ENCODE measurements at places on chromosomes 12 and 14.

DNA sequence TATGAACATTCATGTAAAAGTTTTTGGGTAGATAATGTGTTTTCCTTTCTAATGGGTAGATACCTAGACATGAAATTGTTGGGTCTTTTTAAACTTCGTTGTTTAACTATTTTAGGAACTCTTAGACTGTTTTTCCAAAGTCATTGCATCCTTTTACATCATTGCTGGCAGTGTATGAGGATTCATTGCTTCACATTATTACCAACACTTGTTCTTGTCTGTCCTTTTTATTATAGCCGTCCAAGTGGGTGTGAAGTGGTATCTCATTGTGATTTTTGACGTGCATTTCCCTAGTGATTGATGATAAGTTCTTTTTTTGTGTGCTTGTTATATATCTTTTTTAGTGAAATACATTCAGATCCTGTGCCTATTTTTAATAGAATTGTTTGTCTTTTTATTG lies 39.4 kb downstream of the USP15 start:
- DNase-seq: no peak

- DNase-seq: no peak
These were observed 41.4 kb downstream of the C14orf132 start for GRCh38 chr14:96080571-96080970.

DNA sequence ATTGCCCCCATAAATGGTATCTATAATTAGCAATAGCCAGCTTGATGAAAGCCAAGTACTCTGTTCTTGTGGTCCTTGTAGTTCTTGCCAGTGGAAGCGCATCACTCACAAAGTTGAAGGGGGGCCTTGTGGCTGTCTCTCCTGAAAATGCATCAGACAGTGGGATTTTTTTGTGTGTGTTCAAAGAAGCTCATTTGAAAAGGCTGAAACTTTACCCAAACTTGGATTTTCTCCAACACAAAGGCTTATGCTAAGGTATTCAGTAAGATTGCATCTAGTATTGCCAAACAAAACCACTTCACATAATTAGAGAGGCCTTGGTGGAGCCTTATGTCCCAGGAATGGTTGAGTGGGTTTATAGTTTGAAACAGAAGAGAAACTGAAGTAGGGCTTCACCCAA lies 216.7 kb upstream of the TMTC1 start:
- peak; percentile 11 for DNase-seq

GRCh38 chr14:64401949-64402348 lies 13.8 kb downstream of the MTHFD1 start:
- DNase-seq: no peak

DNA sequence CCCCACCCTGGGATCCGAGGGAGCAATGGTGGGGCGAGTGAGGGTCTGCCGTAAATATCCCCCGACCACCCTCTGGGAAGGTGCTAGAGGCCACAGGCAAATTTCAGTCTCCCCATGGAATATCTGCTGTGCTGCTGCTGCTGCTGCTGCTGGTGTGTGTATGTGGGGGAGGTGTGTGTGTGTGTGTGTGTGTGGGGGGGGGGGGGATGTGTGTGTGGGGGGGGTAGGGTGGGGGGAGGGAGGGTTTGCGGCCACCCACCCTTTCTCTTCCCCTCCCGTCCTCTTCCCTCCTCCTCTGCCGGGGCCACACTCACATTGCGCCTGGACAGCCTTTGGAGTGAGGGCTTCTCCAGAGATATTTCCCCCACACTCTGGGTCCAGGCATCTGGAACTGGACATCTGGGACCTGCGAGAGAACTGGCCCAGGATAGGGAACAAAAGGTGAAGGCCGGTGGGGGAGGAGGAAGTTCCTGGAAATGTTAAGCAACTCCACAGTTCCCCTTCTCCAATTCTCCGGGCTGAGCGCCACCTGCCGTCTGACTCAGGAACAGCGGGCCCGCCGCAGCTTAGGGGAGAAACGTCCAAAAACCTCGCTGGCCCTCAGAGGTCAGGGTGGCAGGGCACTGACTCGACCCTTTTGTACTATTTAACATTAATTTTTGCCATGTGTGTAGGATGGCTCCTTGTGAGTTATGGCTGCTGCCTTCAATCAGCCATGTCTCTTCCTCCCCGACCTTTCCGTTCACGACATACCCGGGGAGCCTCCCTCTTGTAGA lies at the start of gene C1RL:
Gene C1RL (minus strand): TSS at position 419 of the 776 bp plus-strand sequence. CDS start 34 bp downstream, at position 385.
- DNase-seq: peak; percentile 94

GRCh38 chr12:1189163-1189562 lies 198.1 kb downstream of the ERC1 start:
- no peak for DNase-seq

GRCh38 chr12:106018286-106018685 lies 120.5 kb downstream of the NUAK1 start:
- DNase-seq: no peak

DNA sequence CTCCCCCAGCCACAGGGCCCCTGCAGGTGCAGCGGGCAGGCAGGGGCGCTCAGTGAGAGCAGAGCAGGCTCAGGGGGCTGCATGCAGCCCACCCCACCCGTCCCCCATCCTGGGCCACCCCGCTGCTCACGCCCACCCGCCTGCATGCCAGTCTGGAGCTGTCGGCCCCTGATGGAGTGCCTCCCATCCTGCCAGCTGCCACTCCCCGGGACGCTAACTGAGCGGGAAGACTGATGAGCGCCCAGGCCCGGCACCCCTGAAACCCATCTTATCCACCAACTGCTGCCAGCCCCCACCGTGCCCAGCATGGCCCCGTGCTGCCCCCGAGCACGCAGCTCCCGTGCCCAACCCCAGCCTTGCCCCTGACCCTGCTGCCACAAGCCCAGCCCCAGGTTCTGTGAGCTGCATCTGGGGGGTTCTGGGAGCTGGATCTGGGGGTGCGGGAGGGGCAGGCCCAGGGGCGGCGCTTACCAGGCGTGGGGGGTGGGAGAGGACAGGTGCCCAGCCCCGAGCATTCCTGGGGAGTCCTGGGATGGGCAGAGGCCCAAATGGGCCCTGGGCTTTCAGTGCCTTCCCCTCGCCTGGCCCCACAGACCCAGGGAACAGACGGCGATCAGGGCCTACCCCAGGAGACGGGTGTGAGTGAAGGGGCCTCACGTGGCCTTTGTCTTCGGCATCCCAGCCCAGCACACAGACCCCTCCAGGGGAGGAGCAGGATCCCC lies 13.3 kb downstream of the AKT1 start:
- DNase-seq: no peak

GRCh38 chr12:84508851-84509260 lies 403.7 kb downstream of the SLC6A15 start:
- no peak for DNase-seq

DNA sequence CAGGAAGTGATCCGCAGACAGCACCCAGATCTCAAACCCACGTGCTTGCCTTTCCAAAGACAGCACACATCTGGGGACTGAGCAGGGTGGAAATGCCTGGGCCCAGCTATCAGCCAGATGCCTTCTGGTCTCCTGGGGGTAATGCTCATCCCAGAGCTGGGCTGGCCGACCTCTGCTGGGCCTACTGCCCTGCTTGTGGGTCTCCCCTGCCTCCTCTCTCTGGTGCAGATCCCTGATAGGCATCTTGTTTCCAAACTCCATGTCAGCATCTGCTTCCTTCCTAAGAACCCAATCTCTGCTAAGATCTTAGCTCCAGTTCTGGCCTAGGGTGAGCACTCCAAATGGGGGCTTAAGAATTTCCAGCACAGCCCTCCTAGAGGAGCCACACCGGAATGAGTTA lies 1043.0 kb downstream of the VRK1 start:
- DNase-seq: no peak

DNA sequence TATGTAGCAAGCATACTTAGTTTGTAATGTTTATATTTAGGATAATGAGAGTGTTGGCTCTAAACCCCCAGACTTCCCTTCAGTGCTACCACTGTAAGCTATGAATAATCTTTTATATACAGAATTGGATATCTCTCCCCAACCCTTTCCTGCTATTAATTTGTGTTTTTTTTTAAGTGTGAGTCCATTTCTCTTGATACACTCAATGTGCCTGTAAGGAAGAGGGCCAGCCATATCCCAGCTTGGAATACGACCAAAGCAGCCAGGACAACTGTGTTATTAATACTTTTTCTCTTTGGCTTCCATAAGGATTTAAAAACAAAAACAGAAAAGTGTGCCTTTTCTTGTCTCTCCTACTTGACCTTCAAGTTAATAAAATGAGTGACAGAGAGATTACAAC lies 116.7 kb downstream of the SNAPC1 start:
- DNase-seq: no peak

DNA sequence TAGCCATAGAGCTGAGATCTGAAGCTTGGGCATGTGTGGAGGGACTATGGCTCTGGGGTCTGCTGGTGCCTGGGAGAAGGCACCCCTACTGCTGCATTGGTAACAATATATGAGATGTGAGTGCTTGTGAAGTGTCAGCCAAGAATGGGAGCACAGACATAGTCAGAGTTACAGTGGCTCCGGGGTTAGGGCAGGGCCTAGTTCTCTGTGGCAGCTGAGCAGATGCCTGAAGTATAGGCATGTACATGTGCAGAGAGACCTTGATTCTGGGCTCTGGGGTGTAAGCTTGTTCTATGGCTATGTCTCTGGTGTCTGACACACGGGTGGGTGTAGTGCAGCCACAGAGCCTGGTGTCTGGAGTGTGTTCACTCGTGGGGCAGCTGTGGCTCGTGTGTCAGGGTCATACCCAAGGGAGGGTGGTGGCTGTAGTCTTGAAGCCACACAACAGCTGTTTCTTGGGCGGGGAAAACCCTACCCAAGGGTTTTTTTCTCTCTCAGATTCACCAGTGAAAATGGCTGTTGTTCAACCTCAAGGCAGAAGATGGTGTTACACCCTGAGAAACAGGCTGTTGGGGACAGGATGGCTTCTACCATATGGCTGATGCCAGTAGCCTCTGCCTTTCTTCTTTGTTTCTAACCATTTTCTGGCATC lies 11.9 kb upstream of the TCL1A start:
- no peak for DNase-seq

DNA sequence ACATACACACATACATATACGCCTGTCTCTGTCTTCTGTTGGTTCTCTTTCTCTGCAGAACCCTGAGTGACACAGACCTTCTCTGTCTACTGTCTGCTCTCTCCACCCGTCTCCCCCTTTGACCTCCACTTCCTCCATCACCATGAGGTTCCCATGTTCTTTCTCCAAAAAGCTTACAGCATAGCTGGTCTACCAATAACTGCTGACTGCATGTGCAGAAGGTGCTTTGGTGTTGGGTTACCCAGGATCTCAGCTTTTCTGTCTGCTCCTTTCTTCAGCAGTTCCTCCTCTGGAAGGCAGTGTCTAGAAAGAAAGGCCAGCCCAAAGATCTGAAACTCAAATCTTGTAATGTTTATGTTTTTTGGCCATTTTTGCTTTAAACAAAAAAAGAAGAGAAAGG lies 125.6 kb downstream of the SMOC1 start:
- DNase-seq: no peak

- DNase-seq: no peak
These were observed 13.3 kb downstream of the OS9 start for GRCh38 chr12:57707250-57707649.

- peak; percentile 7 for DNase-seq
These were observed at the start of the genes FOXA1 and TTC6 for GRCh38 chr14:37594971-37595808. TSS of gene FOXA1 (minus strand) at chr14:37595249. CDS start at chr14:37594972, 277 bp downstream. TSS of gene TTC6 (plus strand) at chr14:37595629. CDS start at chr14:37622065, 26,436 bp downstream.

DNA sequence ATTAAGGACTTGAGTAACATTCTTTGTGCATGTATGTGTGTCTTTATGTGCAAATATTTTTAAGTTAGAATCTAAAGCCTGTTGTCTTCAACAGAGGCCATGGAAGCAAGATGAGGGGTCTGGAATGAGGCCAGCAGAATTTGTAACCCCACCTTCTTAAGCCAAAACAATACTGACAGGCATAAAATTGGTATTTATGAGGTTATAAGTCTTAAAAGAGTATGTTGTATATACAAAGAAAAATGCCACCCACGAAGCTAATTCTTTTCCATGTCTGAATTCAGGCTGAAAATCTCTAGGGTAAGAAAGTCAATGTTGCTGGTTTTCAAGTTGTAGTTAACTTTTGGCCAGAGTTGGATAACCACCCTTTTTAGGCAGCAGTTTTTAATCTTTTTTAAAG lies 86.2 kb upstream of the TMTC1 start:
- no peak for DNase-seq

- DNase-seq: no peak
These were observed 95.1 kb downstream of the DIO2 start for GRCh38 chr14:80116157-80116556.

- DNase-seq: peak; percentile 33
These were observed 12.2 kb downstream of the TEP1 start for GRCh38 chr14:20400965-20401593.

DNA sequence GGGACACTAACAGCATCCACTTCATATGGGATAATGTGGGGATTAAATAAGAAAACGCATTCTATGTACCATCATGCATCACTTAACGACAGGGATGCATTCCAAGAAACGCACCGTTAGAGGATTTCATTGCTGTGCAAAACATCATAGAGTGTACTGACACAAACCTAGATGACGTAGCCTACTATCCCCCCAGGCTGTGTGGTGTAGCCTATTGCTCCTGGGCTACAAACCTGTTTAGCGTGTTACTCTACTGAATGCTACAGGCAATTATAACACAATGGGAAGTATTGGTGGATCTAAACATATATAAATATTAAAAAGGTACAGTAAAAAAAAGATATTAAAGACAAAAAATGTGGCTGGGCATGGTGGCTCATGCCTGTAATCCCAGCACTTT lies 230.6 kb downstream of the KSR2 start:
- no peak for DNase-seq

GRCh38 chr14:74571901-74572725 lies 39.9 kb downstream of the LTBP2 start:
- DNase-seq: peak; percentile 100

DNA sequence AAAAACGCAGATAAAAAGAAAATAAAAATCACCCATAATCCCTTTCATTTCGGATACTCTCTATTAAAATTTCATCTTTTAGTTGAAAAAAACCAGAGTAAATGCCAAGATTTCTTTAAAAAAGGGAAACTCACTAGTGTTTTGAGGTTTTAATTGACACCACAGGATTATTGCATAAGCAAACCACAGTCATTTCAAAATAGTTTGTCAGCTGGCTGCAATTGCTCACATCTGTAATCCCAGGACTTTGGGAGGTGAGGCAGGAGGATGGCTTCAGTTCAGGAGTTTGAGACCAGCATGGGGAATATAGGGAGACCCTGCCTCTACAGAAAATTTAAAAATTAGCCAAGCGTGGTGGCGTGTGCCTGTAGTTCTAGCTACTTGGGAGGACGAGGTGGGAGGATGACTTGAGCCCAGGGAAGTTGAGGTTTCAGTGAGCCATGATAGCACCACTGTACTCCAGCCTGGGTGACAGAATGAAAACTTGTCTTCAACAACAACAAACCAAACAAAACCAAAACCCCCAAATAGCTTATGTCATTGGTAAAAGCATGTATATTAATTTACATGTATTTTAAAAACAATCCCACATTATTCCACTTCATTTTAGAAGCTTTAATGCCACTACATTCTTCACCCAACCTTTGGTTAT lies 48.8 kb downstream of the SYNE2 start:
- peak; percentile 86 for DNase-seq

DNA sequence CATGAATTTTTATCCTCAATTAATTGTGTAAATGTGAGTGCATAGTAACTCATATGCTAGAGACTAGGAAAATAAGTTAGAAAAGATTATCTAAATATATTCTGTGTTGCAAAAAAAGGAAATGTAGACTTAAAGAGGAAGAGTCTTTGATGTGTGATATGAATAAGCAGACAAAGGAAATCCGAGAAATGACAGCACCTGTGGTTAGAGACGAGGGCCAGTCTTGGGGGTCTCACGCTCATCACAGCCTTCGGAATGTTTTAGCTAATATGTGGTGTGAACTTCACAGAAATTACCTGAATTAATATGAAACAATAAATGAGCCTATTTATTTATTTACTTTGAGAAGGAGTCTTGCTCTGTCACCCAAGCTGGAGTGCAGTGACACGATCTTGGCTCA lies 11.6 kb downstream of the ATP6V0A2 start:
- DNase-seq: no peak

GRCh38 chr12:104049903-104050356 lies at the start of gene GLT8D2:
TSS of gene GLT8D2 (minus strand) at chr12:104050187. CDS start at chr12:104019648, 30,539 bp downstream.
- peak; percentile 86 for DNase-seq

- no peak for DNase-seq
These were observed 37.1 kb upstream of the ANO6 start for GRCh38 chr12:45178771-45179170.
